Activated CD4-positive, alpha-beta T cell treated with anti-CD3 and anti-CD28 coated beads for 36 hours (primary cell): ENCODE measurements at places on chromosomes 3 and 15. TPM values are rescaled to one million over a fixed set of nuclear protein-coding genes. Genes with fewer than 3 reads are reported as not detected.
A peak's percentile ranks its signal among the peaks of the same experiment; 100 is the strongest.

The C3orf49 gene
- total RNA-seq, result not detected

The DHX30 gene
- total RNA-seq, result 82.3 TPM

The CCDC54 gene
- not detected for total RNA-seq

The UBL7 gene
- total RNA-seq, result 48.6 TPM

DNA sequence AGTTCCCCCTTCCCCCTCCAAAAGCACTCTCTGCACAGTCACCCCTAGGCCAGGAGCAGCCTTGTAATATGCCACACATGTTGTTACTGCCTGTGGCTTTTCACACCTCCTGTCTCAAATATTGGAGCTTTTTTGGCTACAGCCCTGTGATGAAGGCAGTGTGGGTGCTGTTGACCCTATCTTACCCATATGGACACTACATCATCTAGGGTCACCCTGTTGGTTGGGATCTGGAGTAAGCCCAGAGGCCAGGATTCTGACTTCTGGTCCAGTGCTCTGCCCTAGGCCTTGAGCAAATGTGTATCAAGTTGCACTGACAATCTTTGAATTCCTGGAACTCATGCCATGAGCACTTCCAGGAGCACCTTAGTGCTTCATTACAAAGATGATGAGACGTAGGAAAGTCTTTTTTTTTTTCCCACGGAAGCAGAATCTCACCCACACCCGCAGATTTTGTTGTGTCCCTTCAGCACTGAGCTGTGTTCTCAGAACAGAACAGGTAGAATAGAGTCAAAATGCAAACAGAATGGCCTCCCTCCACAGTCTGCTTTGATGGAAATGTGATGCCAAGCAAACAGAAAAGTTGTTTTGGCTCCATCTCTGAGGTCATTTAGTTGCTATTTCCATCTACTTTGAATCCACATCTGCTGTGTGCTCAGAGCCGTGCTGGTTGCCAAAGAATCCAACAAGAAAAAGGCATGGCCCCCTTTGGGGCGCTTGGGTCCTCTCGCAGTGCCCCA, 49.6 kb downstream of the SMAD3 start:
- H3K36me3 ChIP-seq, result peaks cover 23% of the 10 kb centered on the region
- no peak for DNase-seq
- no peak overlapping the region for H3K4me3 ChIP-seq
- no peaks in the 10 kb centered on the region for H3K27me3 ChIP-seq

- H3K27me3 ChIP-seq, result no peaks in the 10 kb centered on the region
- no peak for DNase-seq
- no peaks in the 10 kb centered on the region for H3K36me3 ChIP-seq
- H3K4me1 ChIP-seq, result no peaks in the 10 kb centered on the region
- no peak overlapping the region for H3K27ac ChIP-seq
Measured at GRCh38 chr3:64900156-64900555, 212.4 kb upstream of the ADAMTS9 start.

DNA sequence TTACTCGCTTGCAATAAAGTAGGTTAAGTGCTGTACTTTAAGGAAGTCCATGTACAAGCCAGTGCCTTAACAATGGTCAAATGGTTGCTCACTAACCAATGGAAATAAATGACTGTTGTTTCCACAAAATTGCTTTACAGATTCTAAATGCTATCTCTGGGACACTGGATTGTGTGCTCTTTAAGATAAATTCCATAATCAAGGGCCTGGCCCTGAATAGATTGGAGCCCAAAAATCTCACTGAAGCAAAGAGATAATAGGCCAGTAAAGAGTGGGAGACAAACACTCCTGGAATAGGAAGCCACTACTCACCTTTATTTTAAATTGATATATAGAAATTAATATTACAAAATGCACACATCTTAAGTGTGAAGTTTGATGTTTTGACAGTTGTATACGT, 62.4 kb upstream of the GOLGA6B start:
- no peak overlapping the region for H3K4me3 ChIP-seq
- DNase-seq, result no peak
- no peak overlapping the region for H3K27ac ChIP-seq
- H3K4me1 ChIP-seq, result no peaks in the 10 kb centered on the region
- peaks cover 4% of the 10 kb centered on the region for H3K36me3 ChIP-seq

DNA sequence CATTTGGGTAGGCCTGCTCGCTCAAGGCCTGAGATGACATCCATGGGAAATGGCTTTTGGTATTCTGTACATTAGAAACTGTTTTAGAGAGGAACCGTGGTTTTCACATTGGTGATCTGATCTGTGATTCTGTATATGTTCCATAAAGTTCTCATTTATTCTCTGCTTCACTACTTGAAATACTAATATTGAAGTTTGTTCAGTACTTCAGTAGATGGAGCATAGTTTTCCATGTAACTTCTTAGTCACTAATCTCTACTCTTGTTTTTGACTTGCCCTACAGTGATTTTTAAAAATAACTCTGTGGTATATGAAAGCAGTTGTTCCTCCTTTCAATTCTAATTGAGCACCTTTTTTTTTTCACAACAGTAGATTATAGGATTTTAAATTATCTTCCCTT, 66.5 kb downstream of the MBNL1 start:
- no peak for DNase-seq
- H3K4me1 ChIP-seq, result peaks cover 83% of the 10 kb centered on the region
- H3K27me3 ChIP-seq, result no peaks in the 10 kb centered on the region
- H3K36me3 ChIP-seq, result peaks cover 62% of the 10 kb centered on the region
- H3K4me3 ChIP-seq, result no peak overlapping the region

DNA sequence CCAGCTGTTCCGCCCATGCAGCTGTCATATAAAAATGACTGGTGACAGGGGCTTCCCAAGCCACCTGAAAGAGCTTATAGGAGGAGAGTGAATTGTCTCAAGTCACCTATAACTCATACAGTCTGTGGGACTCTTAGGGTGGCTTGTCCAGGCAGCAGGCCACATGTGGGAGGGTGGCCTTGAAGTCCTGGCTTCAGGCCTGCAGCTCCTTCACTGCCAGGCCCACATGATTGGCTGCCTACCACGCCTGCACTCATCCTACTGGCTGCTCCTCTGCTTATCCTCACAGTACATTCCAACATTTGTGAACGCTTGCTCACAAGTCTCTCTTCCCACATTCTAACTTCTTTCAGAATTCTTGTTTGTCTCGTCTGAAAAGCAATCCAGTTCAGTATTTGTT, 41.1 kb upstream of the TIPARP start:
- no peaks in the 10 kb centered on the region for H3K4me1 ChIP-seq
- H3K27me3 ChIP-seq, result no peaks in the 10 kb centered on the region
- H3K4me3 ChIP-seq, result no peak overlapping the region

- H3K36me3 ChIP-seq, result peaks cover 7% of the 10 kb centered on the region
- DNase-seq, result peak; percentile 84
- H3K27ac ChIP-seq, result no peak overlapping the region
Measured at GRCh38 chr3:196518966-196519717, 4.0 kb upstream of the SMCO1 start.
